ENCODE measurements at places on chromosomes 2 and 18. TPM values are rescaled to one million over a fixed set of nuclear protein-coding genes. Genes with fewer than 3 reads are reported as not detected.

Gene TDRD15
- total RNA-seq: not detected

Gene NDC80
- 38.5 TPM for total RNA-seq

Gene SGO2
- total RNA-seq: 27.0 TPM

Gene PAX8
- total RNA-seq: not detected

Gene EVX2
- total RNA-seq: not detected

Gene CCDC74B
- total RNA-seq: 6.7 TPM

Gene TUBB8B
- total RNA-seq: 0.72 TPM

- H3K4me3 ChIP-seq: no peak overlapping the region
- H3K27me3 ChIP-seq: no peaks in the 10 kb centered on the region
- H3K36me3 ChIP-seq: no peaks in the 10 kb centered on the region
- peaks cover 4% of the 10 kb centered on the region for H3K4me1 ChIP-seq
- H3K27ac ChIP-seq: no peak overlapping the region
Measured at GRCh38 chr2:156891609-156892008, 365.9 kb upstream of the GALNT5 start.

DNA sequence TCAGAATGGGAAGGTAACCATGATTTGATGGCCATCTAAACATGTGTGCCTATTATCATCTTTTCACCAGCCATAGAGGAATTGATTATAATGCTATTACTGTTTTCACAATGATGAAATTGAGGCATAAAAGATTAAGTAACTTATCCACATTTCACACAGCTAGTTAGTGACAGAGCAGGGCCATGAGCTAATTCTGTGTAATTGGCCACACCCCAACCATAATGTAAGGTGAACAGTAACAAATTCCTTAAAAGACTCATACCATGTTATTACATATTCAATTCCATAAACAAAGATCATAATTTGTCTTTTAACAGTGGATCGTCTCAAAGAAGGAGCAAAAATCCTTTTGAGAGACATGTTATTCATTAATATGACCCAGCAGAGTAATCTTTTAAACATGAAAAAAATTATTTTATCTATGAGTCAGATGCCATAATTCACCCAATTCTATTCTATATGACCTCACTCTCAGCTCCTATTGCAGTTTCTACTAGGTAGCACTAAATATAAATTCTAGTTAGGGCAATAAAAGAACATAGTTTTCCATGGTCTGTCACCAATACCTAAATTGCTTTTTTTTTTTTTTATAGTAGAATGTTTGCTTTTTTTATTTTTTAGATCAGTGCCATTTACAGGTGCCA, 475.8 kb upstream of the SLC39A10 start:
- H3K4me3 ChIP-seq: no peak overlapping the region
- no peak overlapping the region for H3K27ac ChIP-seq
- no peaks in the 10 kb centered on the region for H3K27me3 ChIP-seq
- H3K36me3 ChIP-seq: no peaks in the 10 kb centered on the region
- no peak for DNase-seq

- H3K27me3 ChIP-seq: no peaks in the 10 kb centered on the region
- no peaks in the 10 kb centered on the region for H3K4me1 ChIP-seq
- no peak overlapping the region for H3K27ac ChIP-seq
- no peaks in the 10 kb centered on the region for H3K36me3 ChIP-seq
- no peak for DNase-seq
Measured at GRCh38 chr2:196307775-196308305, 136.5 kb upstream of the STK17B start.

GRCh38 chr2:52383541-52383940, 1351.6 kb upstream of the NRXN1 start:
- no peaks in the 10 kb centered on the region for H3K36me3 ChIP-seq
- no peaks in the 10 kb centered on the region for H3K27me3 ChIP-seq
- H3K27ac ChIP-seq: no peak overlapping the region
- no peaks in the 10 kb centered on the region for H3K4me1 ChIP-seq
- DNase-seq: no peak

GRCh38 chr2:226063704-226064440, 664.4 kb downstream of the NYAP2 start:
- no peak for DNase-seq
- H3K27me3 ChIP-seq: no peaks in the 10 kb centered on the region
- no peak overlapping the region for H3K27ac ChIP-seq

- H3K27me3 ChIP-seq: no peaks in the 10 kb centered on the region
- peaks cover 12% of the 10 kb centered on the region for H3K4me1 ChIP-seq
- H3K36me3 ChIP-seq: peaks cover 46% of the 10 kb centered on the region
- no peak overlapping the region for H3K4me3 ChIP-seq
Measured at GRCh38 chr18:3463051-3463450, 13.1 kb downstream of the TGIF1 start.

DNA sequence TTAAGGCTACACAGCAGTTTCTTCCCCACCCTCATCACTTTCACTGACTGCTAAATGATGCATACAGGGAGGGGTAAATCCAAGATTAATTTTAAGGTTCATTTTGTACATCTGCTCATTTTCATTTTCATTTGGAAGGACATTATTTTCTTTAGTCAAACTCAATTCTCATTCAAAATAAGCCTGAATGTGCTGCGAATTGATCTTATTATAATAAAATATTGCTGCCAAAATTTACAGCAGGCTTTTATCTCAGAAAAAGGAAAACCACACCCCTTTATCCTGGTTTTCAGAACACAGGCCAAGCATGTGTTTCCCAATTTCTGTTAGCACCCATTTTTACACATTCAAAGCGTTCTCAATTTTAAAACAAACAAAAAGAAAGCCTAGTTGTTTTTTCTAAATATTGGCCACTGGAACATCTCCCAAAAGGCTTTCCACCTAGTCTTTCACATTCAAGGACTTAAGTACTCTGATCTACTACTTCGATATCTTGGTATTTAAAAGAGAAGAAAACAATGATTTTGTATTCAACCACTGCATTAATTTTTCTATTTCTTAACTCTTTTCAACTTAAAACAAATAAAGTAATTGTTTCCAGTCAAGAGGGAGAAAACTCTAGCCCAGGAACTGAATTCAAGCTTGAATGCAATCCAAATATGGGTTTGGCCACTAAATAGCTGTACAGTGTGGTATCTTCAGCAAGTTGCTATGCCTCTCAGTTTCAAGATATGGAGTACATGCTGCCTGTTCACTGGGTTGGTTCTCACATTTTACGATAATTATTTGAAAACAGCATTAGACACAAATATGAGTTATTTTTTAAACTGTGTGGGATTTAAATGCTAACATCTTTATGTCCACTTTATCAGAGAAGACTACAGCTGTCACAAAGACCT, 52.5 kb downstream of the CDH2 start:
- H3K36me3 ChIP-seq: no peaks in the 10 kb centered on the region
- H3K4me1 ChIP-seq: no peaks in the 10 kb centered on the region
- H3K4me3 ChIP-seq: no peak overlapping the region

- H3K4me1 ChIP-seq: no peaks in the 10 kb centered on the region
- DNase-seq: no peak
- H3K27me3 ChIP-seq: no peaks in the 10 kb centered on the region
- no peak overlapping the region for H3K4me3 ChIP-seq
Measured at GRCh38 chr2:9539531-9539930, 16.1 kb downstream of the ADAM17 start.

All from H9 (cell line).